CD14-positive monocyte (primary cell): ENCODE measurements at places on chromosomes 13 and 19.

DNA sequence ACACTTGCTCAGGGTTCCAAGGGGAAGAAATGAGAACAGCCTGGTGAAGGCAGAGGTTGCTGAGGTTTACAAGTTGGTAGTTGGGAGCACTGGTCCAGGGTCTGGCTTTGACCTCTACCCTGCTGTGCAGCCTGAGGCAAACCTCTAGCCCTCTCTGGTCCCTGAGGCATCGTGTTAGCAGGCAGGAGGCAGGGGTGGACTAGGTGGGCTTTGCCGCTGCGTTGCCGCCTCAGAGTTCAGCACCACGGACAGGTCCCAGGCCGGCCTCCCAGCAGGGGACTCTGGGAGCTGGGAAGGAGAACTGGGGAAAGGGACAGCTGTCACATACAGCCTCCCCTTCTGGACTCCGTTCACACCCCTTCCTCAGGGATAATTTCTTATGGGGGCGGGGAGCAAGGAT lies 3.1 kb downstream of the NCAN start:
- DNase-seq = no peak

DNA sequence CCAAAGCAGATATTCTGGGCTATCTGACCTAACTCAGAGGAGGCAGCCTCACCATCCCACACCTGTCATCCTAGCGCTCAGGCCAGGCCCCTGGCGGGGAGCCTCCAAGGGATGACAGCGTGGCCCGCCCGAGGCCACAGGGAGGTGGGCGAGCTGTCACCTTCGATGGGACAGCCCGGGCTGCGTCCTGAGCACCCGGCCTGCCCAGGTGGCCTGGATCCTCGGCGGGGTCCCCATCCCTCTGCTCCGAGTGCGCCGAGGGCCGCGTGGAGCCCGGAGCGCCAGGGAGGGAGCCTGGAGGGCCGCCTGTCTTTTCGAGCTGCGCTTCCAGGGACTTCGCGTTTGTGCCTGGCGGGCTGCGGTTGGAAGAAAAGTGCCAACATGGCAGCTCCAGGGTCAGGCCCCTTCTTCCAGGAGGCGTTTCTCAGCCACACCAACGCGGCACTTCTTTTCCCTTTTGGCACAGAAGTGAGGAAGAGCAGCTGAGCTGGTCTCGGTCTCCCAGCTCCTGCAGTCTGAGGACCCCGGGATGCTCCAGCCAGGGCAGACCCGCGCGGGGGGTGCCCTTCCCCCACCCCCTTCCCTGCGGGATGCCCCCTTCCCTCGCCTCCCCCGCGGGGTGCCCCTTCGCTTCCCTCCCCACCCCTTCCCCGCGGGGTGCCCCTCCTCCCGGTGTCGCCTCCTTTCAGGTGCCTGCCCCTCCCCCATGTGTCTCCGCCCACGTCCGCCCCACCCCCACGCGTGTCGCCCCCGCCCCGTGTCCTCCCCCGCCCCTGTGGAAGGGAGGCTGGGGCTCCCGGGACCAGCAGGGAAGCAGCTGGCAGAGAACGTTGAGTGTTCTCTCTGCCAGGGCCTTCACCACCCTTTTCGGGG lies 42.3 kb downstream of the GJA3 start:
- DNase-seq = no peak

GRCh38 chr13:23684647-23685046 lies 114.4 kb downstream of the TNFRSF19 start:
- DNase-seq = no peak

DNA sequence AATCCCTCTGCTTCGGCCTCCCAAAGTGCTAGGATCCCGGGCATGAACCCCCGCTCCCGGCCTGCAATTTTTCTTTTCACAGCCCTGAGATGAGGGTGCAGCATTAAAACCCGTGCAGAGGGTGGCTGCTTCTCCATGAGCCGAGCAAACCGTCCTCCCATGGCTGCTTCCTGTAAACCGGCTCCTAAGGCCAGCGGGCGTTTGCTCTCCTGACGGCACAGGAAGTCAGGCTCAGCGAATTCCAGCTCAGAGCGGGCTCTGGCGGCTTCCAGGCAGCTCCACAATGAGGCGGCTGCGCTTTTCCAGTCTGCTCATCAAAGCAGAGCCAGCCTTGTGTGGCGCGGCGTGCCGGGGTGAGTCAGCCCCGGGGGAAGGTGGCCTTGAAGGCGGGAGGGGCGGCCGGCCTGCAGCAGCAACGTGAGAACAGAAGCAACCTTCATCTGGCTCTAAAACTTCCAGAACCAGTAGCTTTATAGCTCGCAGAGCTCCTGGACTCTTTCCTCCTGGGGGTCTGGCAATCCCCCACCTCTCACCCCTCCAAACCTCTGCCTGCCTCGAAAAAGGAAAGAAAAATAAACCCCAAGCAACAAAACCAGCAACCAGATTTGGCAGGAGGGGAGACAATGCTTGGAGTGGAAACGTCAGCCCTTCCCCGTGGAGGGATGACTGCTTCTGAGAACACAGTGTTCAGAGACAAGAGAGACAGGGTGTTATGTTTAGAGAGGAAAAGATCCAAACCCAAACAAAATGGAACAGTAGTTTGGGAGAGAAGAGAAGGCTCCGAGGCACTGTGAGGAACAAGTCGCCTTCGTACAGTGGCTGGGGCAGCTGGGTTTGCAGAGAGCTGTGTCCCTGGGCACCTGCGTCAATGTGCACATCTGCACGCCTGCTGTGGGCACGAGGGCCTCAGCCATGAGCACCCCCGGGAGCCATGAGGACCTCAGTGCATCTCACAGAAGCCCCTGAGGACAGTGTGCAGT lies 67.8 kb downstream of the GADD45B start:
- DNase-seq = peak; percentile 89

- DNase-seq = peak; percentile 15
Observed at GRCh38 chr13:47025791-47026447, 129.1 kb upstream of the HTR2A start.

- DNase-seq = no peak
Observed at GRCh38 chr13:112060282-112060830, 6.6 kb upstream of the SOX1 start.

DNA sequence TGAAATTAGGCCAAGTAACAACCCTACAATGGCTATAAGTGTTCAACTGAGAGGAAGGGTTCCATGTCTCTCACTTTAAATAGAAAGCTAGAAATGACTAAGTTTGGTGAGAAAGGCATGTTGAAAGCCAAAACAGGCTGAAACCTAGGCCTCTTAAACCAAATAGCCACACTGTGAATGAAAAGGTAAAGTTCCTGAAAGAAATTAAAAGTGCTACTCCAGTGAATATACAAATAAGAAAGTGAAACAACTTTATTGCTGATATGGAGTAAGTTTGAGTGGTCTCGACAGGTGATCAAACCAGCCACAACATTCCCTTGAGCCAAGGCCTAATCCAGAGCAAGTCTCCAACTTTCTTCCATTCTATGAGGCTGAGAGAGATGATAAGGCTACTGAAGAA lies 209.6 kb downstream of the KLF12 start:
- DNase-seq = no peak

GRCh38 chr19:56351208-56351607 lies 36.6 kb upstream of the ZSCAN5A start:
- DNase-seq = no peak

GRCh38 chr13:108645376-108645775 lies 16.0 kb downstream of the MYO16 start:
- DNase-seq = no peak

DNA sequence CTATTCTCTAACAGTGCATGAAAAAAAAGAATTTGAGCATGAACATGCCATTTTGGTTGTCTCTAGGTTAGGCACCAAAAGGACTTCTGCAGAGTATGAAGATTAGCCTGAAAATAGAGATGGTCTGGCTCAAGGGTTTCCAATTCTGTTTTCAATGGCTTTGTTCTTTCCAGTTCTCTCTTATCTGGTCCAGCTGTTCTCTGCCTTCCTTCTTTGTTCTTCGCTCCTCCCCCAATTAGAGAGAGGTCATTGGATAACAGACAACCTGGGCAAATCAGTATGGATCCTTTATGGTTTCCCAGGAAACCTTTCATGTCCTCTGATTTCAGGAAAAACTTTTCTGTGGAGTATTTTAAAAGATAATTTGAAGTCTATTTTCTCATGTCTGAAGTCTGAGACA lies 623.4 kb downstream of the PCDH17 start:
- DNase-seq = no peak

- DNase-seq = no peak
Observed at GRCh38 chr19:8662263-8662662, 31.8 kb downstream of the NFILZ start.

DNA sequence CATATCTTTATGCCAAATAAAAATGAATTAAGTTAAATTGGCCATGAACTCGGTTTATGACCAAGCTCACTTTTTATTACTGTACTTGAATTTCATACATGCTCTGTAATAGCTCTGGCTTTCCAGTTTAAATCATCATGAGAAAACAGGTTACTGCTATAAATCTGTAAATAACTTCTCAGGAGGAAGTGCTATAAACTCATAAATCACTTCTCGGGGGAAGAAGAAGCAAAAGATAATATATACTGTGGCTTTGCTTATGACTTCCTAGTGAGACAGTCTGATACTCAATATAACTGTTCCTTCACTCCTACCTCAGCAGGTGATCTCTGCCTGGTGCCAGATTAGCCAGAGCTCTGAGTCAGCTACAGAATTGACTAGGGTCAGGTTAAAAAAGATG lies 12.5 kb downstream of the SUPT20H start:
- no peak for DNase-seq

- DNase-seq = no peak
Observed at GRCh38 chr13:30808600-30808999, 73.3 kb downstream of the ALOX5AP start.
